ENCODE measurements at places on chromosomes 7 and 10.

GRCh38 chr10:5641501-5641900 is 24.9 kb downstream of the ASB13 start:
- DNase-seq: no peak

DNA sequence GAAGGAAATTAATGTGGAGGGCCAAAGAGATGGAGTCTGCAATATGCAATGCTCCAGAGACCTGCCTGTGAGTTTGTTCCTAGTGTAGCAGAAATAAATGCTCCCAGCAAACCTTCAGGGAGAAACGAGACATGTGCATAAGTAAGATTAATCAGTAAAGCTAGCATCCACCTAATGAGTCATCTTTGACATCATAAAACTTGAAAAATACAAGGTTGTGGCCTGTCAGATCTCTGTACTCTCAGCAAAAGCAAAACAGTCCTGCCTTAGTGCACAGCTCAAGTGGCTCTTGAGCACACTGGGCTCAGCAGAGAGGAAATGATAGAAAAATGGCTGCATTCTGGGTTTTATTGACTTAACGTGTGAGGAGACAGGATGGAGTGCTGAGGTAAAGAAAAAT is 32.5 kb upstream of the ERCC6 start:
- DNase-seq: no peak

- no peak for DNase-seq
Observed at GRCh38 chr10:69738071-69738470, 63.6 kb upstream of the COL13A1 start.

DNA sequence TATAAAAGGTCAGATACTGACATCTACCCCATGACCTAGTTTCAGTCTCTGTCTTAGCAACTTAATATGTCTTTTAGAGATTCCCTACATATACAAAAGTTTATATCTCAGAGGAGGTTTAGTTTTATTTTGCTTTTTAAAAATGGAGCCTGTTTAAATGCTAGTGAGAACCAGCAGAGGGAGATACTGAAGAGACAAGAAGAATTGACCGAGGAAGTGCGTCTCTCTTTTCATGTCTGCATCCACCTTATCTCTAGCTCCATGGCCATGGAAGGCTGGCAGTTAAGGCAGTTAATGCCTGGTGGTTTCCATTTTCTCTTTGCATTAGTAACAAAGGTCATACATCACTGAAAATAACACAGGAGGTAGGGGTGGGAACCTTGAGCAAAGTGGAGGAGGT is 10.7 kb downstream of the SUV39H2 start:
- DNase-seq: no peak

DNA sequence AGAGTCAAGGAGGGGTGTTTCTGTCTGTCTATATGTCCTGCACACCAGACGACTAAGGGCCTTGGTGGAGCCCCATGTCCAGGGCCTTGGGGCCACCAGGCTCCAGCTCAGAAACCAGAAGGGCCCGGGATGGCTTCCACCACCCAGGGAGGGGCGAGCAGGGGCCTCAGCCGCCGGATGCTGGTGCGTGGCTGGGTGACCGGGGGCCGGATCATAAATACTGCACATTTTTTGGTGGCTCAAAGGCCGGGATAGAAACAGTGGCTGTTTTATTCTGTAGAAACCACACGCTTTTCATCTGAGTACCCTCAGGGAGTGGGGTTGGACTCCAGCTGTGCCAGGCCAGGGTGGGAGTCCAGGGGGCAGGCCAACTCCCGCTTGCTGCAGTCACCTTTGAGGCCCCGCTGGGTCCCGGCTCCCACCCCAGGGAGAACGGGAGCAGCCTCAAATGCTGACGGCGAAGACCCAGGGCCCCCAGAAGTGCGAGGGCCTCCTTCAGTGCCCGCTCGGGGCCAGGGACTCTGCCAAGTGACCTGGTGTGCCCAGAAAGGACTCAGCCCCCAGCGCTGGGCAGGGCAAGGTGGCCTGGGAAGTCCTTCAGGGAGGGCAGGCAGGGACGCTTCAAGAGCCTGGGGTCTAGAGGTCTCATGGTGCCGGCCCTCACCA is 28.2 kb downstream of the PDGFA start:
- DNase-seq: no peak

DNA sequence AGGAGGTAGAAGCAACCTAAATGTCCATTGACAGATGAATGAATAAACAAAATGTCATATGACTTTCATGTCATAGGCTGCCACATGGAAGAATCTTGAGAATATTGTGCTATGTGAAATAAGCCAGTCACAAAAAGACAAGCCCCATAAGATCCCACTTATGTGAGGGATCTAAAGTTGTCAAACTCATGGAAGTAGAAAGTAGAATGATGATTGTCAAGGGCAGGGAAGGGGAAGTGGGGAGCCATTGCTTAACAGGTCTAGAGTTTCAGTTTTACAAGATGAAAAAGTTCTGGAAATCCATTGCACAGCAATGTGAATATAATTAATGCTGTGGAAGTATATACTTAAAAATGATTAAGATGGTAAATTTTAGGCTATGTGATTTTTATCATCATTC is 229.3 kb upstream of the KMT2E start:
- DNase-seq: no peak

DNA sequence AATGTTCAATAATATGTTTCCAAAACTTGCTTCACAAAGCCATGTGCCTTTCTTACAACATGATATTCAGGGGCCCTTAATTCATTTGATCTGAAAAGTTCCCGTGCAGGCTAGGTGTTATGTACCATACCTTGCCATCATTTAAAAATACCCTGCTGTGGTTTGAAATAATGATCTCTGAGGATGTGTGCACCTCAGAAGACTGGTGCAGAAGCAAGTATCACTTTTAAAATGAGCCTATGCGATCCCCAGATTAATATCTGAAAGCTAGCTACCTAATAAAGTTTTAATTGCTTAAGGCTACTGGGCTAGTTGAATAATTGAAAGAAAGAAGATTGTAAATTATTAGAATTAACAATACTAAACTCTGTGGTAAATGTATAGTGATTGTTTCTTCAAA is 262.4 kb downstream of the CDK14 start:
- DNase-seq: no peak

DNA sequence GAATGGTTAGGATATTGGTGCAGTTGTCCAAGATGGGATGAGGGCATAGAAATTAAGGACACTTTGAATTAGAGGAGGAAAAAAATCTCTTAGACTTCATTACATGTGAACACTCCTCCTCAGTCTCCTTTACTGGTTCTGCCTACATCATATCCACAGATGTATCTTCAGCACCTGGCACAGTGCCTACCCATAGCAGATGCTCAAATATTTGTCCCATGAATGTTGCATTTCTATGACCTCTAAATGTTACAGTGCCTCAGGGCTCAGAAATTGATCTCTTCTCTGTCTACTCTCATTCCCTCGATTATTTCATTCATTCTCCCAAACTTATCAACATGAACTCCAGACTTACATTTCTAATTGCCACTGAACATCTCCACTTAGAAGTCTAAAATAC is 17.1 kb downstream of the CNNM1 start:
- no peak for DNase-seq

- DNase-seq: no peak
Observed at GRCh38 chr10:3544561-3544960, 240.4 kb downstream of the KLF6 start.

GRCh38 chr10:110535958-110536891 is 31.3 kb upstream of the SMC3 start:
- peak; percentile 71 for DNase-seq

GRCh38 chr10:122267849-122268737 is 3.0 kb upstream of the BTBD16 start:
- DNase-seq: peak; percentile 65

DNA sequence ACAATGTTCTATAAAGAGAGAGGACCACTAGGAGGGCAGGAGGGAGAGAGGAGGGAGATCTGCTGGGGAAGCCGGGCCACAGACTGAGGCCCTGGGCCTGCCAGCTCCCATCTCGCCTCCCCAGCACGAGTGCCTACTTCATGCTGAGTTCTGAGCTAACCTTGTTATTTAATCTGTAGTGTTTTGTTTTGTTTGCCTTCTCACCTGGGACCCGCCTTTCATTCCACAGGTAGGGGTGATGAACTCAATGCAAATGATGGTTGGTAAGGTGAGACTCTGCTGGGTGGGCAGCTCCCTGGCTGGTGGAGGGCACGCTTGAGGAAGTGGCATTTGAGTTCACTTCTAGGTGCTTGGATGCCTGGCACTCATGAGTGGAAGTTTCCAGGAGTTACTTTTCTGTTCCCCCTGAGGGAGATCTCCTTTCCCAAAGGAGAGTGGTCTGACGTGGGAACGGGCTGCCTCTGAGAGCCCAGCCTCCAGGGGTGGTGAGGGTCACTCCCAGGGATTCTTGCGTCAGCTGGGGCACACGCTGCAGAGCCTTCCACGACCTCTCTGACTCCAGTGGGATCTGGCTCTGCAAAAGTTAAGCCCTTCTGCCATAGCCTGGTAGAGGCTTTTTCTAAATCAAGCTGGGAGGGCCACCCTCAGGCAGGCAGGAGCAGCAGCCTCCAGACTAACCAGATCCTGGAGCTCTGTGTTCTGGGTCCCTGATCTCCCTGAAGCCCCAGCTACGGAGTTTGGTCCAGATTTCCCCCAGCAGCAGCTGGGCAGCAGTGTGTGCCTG is 22.4 kb downstream of the UBTD1 start:
- DNase-seq: no peak

Measured in stimulated activated CD4-positive, alpha-beta T cell treated with anti-CD3 and anti-CD28 coated beads, Interleukin-2, amount 100 ng/mL, for 24 hours (primary cell).